Gastrocnemius medialis (tissue), 4 donors: ENCODE measurements at places on chromosomes 2 and 18. TPM values are rescaled to one million over a fixed set of nuclear protein-coding genes. Genes with fewer than 3 reads are reported as not detected.

GRCh38 chr2:28490558-28490957 is 5.3 kb upstream of the PLB1 start:
- DNase-seq: no peak
- H3K4me3 ChIP-seq: no peak overlapping the region
- H3K4me1 ChIP-seq: no peaks in the 10 kb centered on the region
- no peak overlapping the region for H3K27ac ChIP-seq
- no peaks in the 10 kb centered on the region for H3K36me3 ChIP-seq

DNA sequence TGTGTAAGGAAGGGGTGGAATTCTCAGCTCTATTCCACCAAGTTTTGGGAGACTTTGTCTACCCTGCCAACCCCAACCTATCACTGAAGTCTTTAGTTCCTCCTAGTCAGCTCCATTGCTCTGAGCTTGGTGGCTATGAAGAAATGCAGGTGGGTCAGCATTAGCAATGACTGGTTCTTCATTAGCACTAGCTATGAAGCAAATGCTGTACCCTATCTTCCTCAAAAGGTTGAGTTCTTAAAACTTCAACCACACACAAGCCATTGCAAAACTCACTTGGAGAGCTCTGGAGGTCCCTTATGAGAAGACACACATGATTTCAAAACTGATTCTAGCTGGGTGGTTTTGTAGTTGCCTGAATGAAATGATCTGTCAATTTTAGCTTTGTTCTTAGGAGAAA is 193.8 kb downstream of the IKZF2 start:
- peaks cover 26% of the 10 kb centered on the region for H3K4me1 ChIP-seq
- H3K4me3 ChIP-seq: no peak overlapping the region
- no peaks in the 10 kb centered on the region for H3K27me3 ChIP-seq
- no peaks in the 10 kb centered on the region for H3K36me3 ChIP-seq

DNA sequence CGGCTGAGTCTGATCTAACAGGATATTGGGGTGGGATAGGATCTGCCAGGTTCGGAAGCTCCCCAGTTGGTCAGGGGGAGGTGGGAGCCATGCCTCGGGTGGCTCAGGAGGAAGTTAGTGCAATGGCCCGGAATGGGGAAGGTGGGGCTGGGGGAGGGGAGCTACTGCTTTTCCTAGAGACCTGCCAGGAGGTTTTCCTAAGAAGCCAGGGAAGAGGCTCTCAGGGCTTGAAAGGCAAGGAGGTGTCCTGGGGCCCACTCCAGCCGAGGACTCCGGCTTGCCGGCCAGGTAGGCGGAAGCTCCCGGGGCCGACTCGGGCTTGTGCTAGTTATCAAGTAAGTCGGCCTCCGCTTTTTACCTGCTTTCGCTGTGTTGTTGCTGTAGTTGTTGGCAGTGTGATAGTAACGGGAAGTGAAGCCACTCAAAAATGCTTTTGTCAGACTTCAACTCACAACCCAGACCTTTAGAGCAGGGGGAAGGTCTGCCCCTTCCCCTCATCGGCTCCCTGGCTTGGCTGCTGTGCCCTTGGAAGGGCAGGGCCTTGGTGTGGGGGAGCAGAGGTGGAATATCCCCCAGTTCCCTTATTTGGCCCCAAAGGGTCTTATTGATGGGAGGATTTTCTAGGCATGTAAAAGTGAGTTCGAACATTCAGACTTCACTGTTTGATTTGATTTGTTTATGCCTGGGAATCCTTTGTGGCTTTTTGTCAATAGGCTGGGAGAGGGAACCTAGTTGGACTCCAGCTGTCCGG is 5.4 kb downstream of the GDF7 start:
- H3K4me3 ChIP-seq: no peak overlapping the region
- peaks cover 71% of the 10 kb centered on the region for H3K27me3 ChIP-seq
- H3K27ac ChIP-seq: no peak overlapping the region

Gene RNF125
- 3.0 TPM for total RNA-seq

Gene IHH
- total RNA-seq: not detected

GRCh38 chr2:150282771-150283371 is 204.6 kb downstream of the RND3 start:
- H3K36me3 ChIP-seq: no peaks in the 10 kb centered on the region
- peak; percentile 37 for DNase-seq
- no peaks in the 10 kb centered on the region for H3K27me3 ChIP-seq
- H3K27ac ChIP-seq: peak overlapping the region; percentile 19
- H3K4me3 ChIP-seq: no peak overlapping the region
- H3K4me1 ChIP-seq: peaks cover 4% of the 10 kb centered on the region

DNA sequence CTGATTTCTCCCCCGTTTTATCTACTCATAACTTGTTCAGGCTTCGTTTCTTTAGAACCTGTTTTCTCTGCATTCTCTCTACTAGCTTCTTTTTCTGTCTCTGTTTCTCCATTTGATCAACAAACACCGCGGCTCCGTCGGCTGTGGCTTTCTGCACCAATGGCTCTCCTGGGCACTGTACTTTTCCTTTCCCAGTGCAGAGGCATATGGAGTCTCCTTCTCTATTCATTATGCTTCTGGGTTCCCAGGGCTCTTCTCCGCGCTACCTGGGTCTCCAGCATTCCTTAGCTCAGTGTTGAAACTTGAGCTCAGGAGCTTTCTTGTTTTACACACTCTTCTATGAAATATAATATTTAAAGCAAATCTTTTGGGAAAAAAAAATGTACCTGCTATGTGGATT is 196.6 kb upstream of the SOX11 start:
- no peaks in the 10 kb centered on the region for H3K4me1 ChIP-seq
- no peaks in the 10 kb centered on the region for H3K36me3 ChIP-seq
- H3K27me3 ChIP-seq: no peaks in the 10 kb centered on the region
- no peak for DNase-seq

- H3K27ac ChIP-seq: no peak overlapping the region
- H3K27me3 ChIP-seq: no peaks in the 10 kb centered on the region
Observed at GRCh38 chr2:240431661-240432424, 3.6 kb upstream of the GPC1 start.

Gene REL
- total RNA-seq: 7.6 TPM

Gene SEMA4C
- total RNA-seq: 8.6 TPM

Gene FNDC4
- total RNA-seq: 3.0 TPM

GRCh38 chr18:56889621-56890020 is 238.5 kb downstream of the WDR7 start:
- peaks cover 16% of the 10 kb centered on the region for H3K4me1 ChIP-seq
- H3K36me3 ChIP-seq: no peaks in the 10 kb centered on the region
- H3K27ac ChIP-seq: no peak overlapping the region
- no peak for DNase-seq
- no peaks in the 10 kb centered on the region for H3K27me3 ChIP-seq

Gene PLEK
- 0.68 TPM for total RNA-seq

DNA sequence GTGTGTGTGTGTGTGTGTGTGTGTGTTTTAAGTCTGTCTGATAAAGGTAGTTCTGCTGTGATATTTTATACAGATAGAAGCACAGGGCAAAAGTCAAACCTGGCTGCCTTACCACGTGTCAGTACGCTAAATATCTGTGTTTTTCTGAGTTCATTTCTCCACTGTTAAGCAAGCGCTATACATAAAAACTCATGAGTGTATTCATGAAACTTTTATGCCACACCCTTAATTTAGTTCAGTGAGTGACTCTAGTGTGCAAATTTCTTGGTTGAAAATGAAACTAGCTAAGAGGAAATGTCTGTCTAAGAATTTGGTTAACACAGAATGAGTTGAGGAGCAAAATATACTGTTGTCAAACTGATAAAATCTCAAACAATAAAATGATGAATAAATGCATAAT is 11.2 kb downstream of the CASP10 start:
- no peaks in the 10 kb centered on the region for H3K27me3 ChIP-seq
- no peak overlapping the region for H3K27ac ChIP-seq
- H3K36me3 ChIP-seq: no peaks in the 10 kb centered on the region
- DNase-seq: no peak

- H3K27ac ChIP-seq: no peak overlapping the region
- H3K4me1 ChIP-seq: no peaks in the 10 kb centered on the region
- no peak overlapping the region for H3K4me3 ChIP-seq
- no peak for DNase-seq
- H3K36me3 ChIP-seq: no peaks in the 10 kb centered on the region
- no peaks in the 10 kb centered on the region for H3K27me3 ChIP-seq
Observed at GRCh38 chr2:215060861-215061536, 77.4 kb downstream of the ABCA12 start.

Gene UGT1A3
- 0.16 TPM for total RNA-seq

DNA sequence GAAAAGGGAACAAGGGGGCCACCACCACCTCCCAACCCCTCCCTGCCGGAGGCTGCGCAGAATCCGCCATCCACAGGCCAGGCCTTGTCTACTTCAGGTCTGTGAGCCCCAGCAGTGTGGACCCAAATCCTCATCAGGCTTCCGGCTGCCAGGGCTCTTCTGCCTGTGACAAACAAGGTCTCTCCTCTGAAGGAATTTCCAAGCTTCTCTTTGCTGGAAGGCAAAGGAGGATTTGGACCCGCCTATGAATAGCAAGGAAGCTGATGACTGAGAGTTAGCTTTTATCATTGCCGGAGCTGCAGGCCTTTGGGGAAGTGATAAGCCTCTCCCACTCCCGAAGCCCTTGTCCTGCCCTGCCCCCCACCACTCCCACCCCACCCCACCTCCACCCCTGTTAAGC is 93.7 kb upstream of the SH3BP4 start:
- no peak overlapping the region for H3K27ac ChIP-seq
- H3K4me1 ChIP-seq: no peaks in the 10 kb centered on the region
- H3K36me3 ChIP-seq: no peaks in the 10 kb centered on the region
- H3K4me3 ChIP-seq: no peak overlapping the region
- DNase-seq: no peak
- no peaks in the 10 kb centered on the region for H3K27me3 ChIP-seq

- no peaks in the 10 kb centered on the region for H3K4me1 ChIP-seq
- no peaks in the 10 kb centered on the region for H3K27me3 ChIP-seq
- no peak for DNase-seq
- H3K36me3 ChIP-seq: no peaks in the 10 kb centered on the region
- H3K27ac ChIP-seq: no peak overlapping the region
Observed at GRCh38 chr2:188675391-188676009, 298.7 kb upstream of the COL3A1 start.

Gene IFIH1
- total RNA-seq: 2.3 TPM

GRCh38 chr18:22710673-22711191 is 222.4 kb upstream of the RBBP8 start:
- no peaks in the 10 kb centered on the region for H3K4me1 ChIP-seq
- DNase-seq: no peak
- peak overlapping the region; percentile 39 for H3K4me3 ChIP-seq
- H3K36me3 ChIP-seq: no peaks in the 10 kb centered on the region

DNA sequence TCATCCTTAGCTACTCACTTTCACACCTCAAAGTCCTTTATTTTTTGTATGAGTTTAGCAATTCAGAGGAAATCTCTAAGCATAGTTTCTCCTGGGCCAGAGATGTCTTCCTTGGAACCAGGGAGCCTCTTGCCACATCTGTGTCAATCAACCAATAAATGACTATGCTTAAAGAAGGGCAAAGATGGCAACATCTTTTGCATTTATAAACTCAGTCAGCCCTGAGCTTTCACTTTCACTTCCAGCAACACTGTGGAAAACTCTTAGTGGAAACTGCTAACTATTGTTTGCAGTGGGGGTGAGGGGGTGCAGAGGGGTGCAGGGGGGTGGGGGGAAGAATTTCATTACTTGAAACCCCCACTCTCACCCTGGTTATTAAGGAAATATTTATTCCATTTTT is 3.4 kb downstream of the ACVR1C start:
- no peaks in the 10 kb centered on the region for H3K4me1 ChIP-seq
- no peak overlapping the region for H3K4me3 ChIP-seq
- DNase-seq: no peak
- H3K36me3 ChIP-seq: no peaks in the 10 kb centered on the region
- H3K27ac ChIP-seq: no peak overlapping the region

DNA sequence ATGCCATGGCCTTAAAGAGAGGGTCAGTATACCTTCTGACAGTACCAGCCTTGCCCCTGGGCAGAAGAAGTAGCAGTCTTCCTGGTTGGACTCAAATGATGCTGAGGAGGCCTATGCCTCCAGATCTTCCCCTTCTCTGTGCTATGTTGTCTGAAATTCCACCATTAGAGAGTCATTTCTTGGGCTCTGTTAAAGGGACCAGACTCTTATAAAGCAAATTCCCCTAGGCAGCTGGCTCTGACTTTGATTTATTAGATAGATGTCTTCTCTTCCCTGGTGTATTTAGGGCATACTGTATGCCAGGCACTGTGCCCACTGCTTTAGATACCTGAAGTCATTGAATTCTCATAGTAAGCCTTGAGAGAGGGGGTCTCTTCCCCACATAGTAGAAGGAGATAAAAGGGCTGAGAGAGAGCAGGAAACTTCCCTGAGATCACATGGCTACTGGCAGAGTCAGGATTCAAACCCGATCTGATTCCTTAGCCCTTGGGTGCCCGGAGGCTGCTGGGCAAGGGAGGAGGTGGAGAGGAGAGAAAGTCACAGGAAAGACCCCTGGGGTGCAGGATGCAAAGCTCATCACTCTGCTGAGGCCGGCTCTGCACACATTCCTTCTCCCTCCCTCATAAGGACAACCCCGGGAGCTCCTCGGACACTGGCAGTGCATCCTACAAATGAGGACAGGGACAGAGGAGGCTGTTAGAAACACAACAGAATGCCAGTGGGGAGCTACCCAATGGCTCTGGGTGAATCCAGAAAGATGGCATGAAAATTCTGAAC is 23.0 kb downstream of the COPS9 start:
- H3K27me3 ChIP-seq: peaks cover 4% of the 10 kb centered on the region
- DNase-seq: no peak
- H3K36me3 ChIP-seq: no peaks in the 10 kb centered on the region
- no peak overlapping the region for H3K27ac ChIP-seq
- no peaks in the 10 kb centered on the region for H3K4me1 ChIP-seq

Gene IL36A
- not detected for total RNA-seq

DNA sequence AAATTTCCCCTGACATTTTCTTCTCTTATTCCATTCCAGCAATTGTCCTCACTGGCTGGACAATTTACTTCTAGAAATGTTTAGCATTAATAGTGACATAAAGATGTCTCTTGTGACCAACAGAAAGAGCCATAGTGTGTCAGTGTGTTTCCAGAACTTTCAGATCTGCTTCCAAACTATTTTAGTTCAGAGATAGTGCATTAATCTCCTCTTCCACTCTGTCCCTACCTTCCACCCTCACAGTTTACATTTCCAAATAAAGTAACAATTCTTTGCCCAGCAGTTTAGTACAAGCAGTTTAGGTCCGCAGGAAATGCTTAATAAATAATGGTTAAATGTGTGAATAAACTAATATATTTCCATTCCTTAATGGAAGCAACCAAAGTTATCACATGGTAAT is 24.5 kb upstream of the RAPGEF4 start:
- DNase-seq: no peak
- no peaks in the 10 kb centered on the region for H3K36me3 ChIP-seq
- no peak overlapping the region for H3K27ac ChIP-seq
- H3K4me3 ChIP-seq: no peak overlapping the region
- no peaks in the 10 kb centered on the region for H3K4me1 ChIP-seq

- H3K36me3 ChIP-seq: peaks cover 8% of the 10 kb centered on the region
- H3K4me1 ChIP-seq: peaks cover 6% of the 10 kb centered on the region
- H3K27me3 ChIP-seq: no peaks in the 10 kb centered on the region
- peak overlapping the region; percentile 47 for H3K27ac ChIP-seq
Observed at GRCh38 chr18:79953971-79954651, 2.7 kb upstream of the SLC66A2 start.

- no peaks in the 10 kb centered on the region for H3K4me1 ChIP-seq
- no peak overlapping the region for H3K4me3 ChIP-seq
- H3K27me3 ChIP-seq: no peaks in the 10 kb centered on the region
- no peaks in the 10 kb centered on the region for H3K36me3 ChIP-seq
- DNase-seq: no peak
Observed at GRCh38 chr2:127003070-127003800, 103.7 kb downstream of the BIN1 start.

- H3K4me1 ChIP-seq: no peaks in the 10 kb centered on the region
- H3K27ac ChIP-seq: no peak overlapping the region
- DNase-seq: no peak
- no peak overlapping the region for H3K4me3 ChIP-seq
- no peaks in the 10 kb centered on the region for H3K27me3 ChIP-seq
Observed at GRCh38 chr2:13227578-13227977, 510.8 kb downstream of the TRIB2 start.

Gene KCNJ3
- total RNA-seq: not detected
